ENCODE measurements at places on chromosomes 4 and X.
A peak's percentile ranks its signal among the peaks of the same experiment; 100 is the strongest.

- no peak for DNase-seq
These were observed 89.0 kb downstream of the SPRY1 start for GRCh38 chr4:123485601-123486000.

GRCh38 chr4:2939383-2940243 lies 23.6 kb downstream of the NOP14 start:
- DNase-seq, result no peak

- DNase-seq, result no peak
These were observed 38.4 kb upstream of the ARHGEF6 start for GRCh38 chrX:136819031-136819703.

GRCh38 chr4:41080976-41081375 lies 133.4 kb downstream of the APBB2 start:
- DNase-seq, result no peak

DNA sequence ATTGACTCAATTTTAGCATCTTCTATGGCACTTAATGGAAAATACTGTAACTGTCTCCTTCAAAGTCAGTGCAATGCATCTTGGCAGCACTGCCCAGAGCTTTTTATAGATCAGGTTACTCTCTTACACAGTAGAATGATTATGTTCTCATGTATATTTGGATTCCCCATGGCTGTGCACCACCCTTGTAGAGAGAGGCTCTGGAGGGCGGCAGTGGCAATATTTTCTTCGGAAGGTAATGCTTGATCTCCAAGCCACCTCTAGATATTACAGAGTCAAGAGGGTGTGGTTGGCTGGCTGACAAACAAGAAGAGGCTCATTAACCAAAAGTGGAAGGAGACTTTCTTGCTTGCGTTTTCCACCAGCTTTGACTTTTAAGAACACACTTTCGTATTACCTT lies 72.8 kb upstream of the ARSJ start:
- DNase-seq, result no peak

DNA sequence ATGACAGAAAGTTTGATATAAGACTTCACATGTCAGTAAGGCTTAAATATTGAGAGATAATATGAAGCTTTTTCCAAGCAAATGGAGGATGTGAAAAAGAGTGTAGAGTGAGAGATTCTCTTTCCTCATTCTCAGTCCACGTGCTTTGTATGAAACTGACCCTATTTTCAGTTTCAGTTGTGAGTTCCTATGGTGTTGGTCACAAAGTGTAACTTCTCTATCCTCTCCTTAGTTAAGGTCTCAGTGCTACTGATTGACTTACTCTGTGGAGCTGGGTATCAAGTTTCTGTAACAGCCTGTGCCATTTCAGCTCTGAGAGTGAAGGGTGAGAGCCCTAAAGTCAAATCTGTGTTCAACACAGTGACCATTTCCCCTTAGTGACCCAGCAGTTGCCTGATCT lies 277.2 kb downstream of the EPHA5 start:
- DNase-seq, result no peak

GRCh38 chrX:127302841-127303240 lies 483.3 kb downstream of the PRR32 start:
- no peak for DNase-seq

GRCh38 chrX:85851418-85851817 lies 195.9 kb downstream of the CHM start:
- DNase-seq, result no peak

DNA sequence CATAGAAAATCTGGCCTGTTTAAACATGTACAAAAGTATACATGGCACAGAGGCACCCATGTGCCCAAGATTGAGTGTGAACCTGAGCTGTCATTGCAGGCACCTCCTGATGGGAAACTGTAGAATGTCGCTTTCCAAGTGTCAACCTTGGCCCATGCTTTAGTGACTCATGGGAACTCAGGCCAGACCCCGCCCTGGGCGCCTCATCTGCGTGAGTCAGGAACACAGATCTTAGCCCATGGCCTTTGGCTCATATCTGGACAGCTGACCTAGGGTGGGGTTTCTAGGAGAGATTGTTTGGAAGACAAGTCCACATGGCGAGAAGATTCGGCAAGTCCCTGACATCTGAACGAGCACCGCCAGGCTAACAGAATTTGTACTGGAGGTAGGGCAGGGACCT lies 50.0 kb downstream of the CYTL1 start:
- DNase-seq, result no peak

GRCh38 chr4:111228396-111228795 lies 605.5 kb upstream of the PITX2 start:
- peak; percentile 7 for DNase-seq

- no peak for DNase-seq
These were observed 76.8 kb downstream of the IL15 start for GRCh38 chr4:141713185-141713584.

- DNase-seq, result no peak
These were observed 216.6 kb downstream of the DCTD start for GRCh38 chr4:182700362-182701160.

- DNase-seq, result no peak
These were observed 23.9 kb downstream of the MOB1B start for GRCh38 chr4:70925899-70926635.

GRCh38 chr4:170089274-170089667 lies 485 bp downstream of the AADAT start:
- DNase-seq, result no peak

- DNase-seq, result no peak
These were observed 1554.7 kb upstream of the TENM3 start for GRCh38 chr4:180688480-180688879.

- no peak for DNase-seq
These were observed 3.7 kb downstream of the PPP1R3F start for GRCh38 chrX:49273181-49273727.

DNA sequence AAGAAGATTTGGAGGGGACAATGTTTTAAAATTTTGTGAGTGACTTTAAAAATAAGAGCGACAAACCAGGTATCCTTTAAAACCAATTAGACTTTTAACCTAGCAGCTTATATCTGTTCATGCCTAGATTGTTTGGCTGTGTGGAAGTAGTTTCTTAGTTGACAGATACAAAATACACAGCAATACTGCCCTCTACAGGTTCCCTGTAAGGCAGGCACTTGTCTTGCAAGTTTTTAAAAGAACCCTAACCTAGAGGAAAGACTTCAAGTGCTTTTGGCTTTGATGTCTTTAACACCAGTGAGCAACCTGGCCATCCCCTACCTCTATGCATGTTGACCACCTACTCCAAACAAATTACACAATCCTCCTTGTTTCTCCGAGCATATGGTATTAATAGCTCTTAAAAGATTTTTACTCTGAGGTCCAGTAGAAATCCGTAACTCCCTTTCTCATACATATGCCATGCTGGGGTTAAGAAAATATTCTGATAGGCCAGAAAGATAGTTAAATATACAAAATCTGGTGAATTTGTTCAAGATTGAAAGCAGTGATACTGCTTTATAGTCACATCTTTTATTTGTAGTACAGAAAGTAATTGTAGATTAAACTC lies 273.0 kb downstream of the ARHGAP24 start:
- peak; percentile 73 for DNase-seq

DNA sequence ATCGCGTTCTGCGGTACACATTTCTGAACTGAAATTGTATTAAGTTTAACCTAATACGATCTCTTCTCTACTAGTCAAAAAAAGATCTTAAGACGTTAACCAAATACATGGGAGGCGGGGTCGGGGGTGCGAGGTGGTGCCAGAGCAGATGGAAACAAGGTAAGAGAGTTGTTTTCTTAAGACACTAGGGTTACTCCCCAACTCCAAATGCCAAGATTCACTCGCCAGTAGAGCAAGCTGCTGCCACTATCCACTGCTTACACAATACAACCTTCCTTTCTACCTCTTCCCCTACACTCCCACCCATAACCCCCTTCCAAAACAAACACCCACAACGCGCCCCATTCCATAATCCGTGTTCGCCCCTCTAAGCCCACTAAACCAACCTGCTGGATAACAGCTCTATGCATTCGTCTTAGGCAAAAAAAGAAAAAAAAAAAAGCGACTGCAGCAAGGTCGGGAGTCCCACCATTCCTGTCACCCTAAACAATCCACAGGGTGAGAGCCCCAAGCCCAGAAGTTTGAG lies 1.3 kb downstream of the LCORL start:
- DNase-seq, result no peak

- DNase-seq, result no peak
These were observed 101.1 kb upstream of the PRR32 start for GRCh38 chrX:126718440-126718839.

DNA sequence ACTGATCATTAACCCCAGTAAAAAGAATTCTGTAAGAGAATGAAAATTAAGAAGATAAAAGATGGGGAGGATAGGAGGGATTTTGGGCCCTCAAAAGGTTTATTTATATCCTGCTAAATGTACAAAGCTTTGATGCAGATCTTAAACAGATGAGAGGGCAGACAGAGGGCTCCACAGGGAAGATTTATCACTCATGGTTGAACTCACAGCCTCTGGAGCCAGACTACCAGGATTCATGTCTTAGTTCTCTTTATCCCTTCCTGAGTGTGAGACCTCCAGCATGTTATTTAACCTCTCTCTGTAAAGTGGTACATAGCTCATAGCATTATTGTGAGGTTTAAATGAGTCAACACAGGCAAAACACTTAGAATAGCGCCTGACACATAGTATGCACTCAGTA lies 74.4 kb downstream of the SOWAHB start:
- DNase-seq, result no peak

DNA sequence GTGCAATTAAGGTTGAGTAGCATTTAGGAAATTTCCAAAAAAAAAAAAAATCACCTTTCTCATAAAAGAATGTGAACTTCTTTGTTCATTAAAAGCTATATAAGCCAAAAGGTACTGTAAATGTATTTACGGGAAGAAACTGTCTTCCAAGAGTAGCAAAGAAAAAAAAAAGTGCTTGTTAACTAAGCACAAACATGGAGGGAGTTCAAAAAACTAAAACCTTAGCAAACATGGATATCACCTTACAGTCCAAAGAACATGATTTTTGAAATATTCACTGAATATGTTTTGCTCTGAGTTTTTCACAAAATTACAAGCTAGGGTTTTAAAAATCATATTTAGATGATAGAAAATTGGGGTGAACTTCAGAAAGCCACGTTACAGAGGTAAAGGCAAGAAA lies 217.5 kb downstream of the ADAMTS3 start:
- DNase-seq, result no peak

- no peak for DNase-seq
These were observed 1.0 kb downstream of the SCD5 start for GRCh38 chr4:82797405-82798111.

DNA sequence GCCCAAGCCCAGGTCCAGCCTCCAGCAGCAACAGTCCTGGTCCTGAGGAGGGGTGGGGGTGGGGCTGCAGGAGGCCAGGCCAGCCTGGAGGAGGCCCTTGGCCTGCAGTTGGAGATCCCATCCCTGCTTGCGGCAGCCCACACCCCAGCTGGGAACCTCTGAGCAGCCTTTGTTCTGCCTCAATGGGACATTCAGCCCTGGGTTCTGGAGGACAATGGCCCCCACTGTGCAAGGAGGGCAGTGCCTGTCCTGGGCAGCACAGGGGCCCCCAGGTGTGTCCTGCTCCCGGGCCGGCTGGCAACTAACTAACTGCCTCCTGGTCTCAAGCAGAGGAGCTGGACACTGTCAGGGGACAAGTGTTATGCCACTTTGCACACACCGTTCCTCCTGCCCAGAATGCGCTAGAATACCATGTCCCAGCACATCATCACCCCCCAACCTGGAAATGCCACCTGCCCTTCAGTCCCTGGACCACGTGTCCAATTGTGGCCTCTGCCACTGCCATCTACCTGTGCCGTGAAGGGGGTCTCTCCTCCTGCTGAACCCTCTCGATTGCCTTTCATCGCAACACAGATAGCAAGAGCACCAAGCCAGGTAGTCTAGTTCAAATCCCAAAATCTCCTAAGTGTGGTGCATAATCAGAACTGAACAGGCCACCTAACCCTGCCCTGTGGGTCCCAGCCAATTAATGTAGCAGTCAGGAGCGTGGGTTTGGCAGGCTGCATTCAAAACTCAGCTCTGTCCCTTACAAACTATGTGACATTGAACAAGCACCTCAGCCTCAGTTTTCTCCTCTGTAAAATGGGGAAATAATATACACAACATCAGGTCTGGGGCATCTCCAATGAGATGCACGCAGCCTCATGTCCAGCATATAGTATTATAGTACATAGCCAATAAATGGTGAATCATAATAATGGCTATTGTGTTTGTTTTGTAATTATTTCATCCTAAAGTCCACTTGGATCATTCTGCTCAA lies 8.8 kb downstream of the PPP2R2C start:
- no peak for DNase-seq

- DNase-seq, result no peak
These were observed 60.3 kb upstream of the DDX3X start for GRCh38 chrX:41273638-41274037.

- no peak for DNase-seq
These were observed 41.0 kb downstream of the FAT4 start for GRCh38 chr4:125355791-125356190.

DNA sequence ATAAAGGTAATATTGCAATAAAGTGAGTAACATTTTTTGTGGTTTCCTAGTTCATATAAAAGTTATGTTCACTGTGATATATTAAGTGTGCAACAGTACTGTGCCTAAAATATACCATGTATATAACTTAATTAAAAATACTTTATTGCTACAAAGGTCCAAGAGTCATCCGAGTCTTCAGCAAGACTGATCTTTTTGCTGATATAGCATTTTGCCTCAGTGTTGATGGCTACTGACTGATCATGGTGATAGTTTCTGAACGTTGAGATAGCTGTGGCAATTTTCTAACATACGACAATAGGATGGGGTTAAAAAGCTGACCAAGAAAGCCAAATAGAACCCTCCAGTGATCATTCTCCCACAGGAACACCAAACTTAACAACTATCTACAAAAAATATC lies 1302.7 kb downstream of the TECRL start:
- no peak for DNase-seq

- DNase-seq, result no peak
These were observed 57.8 kb downstream of the GPRIN3 start for GRCh38 chr4:89249716-89250361.

- no peak for DNase-seq
These were observed 232.3 kb downstream of the PTTG2 start for GRCh38 chr4:38192516-38192915.

- DNase-seq, result peak; percentile 18
These were observed 16.3 kb upstream of the MBNL3 start for GRCh38 chrX:132505116-132505515.

- no peak for DNase-seq
These were observed 37.5 kb upstream of the ADH1C start for GRCh38 chr4:99390055-99390454.

DNA sequence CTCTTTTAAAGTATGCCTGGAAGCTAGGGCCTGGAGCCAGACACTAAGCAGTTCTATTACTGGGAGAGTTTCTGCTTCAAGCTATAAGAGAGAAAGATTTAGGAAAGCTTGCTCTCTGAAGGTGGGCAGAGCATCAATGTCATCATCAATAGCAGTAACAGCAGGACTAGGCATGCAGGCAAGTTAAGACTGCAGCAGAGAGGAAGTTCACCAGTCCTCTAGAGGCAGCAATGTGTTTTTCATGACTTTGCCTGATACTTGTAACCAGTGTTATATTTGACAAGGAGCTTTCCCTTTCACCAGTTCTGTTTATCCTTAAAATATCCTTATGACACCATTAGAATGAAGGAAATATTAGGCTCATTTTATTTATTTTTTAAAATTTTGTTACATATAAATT lies 237.9 kb downstream of the KCTD8 start:
- no peak for DNase-seq
